ENCODE measurements at places on chromosomes 2 and 18. TPM values are rescaled to one million over a fixed set of nuclear protein-coding genes. Genes with fewer than 3 reads are reported as not detected.

Gene NAT8
- total RNA-seq = not detected

Gene MDH1B
- 4.5 TPM for total RNA-seq

Gene GREB1L
- 1.6 TPM for total RNA-seq

Gene IL36RN
- total RNA-seq = not detected

Gene ABCG8
- 0.41 TPM for total RNA-seq

Gene TMSB10
- 5,126 TPM for total RNA-seq

Gene SLC66A2
- 29.8 TPM for total RNA-seq

Gene SOS1
- total RNA-seq = 26.5 TPM

Gene TUBA3E
- not detected for total RNA-seq

Gene DTNA
- total RNA-seq = 46.5 TPM

Gene ERMN
- total RNA-seq = under 0.01 TPM

Gene PLCD4
- 1.2 TPM for total RNA-seq

Gene SETBP1
- 34.2 TPM for total RNA-seq

Gene DYNC2LI1
- total RNA-seq = 34.6 TPM

Gene SESTD1
- 70.9 TPM for total RNA-seq

Gene CYP1B1
- total RNA-seq = 7.3 TPM

Gene STAM2
- 63.6 TPM for total RNA-seq

Gene IL1R2
- total RNA-seq = not detected

Gene FN1
- total RNA-seq = 99.9 TPM

Gene IL36B
- not detected for total RNA-seq

Gene FBLN7
- total RNA-seq = 0.41 TPM

Gene KCNE4
- total RNA-seq = 2.4 TPM

Gene MRPL44
- 106 TPM for total RNA-seq

Gene CYTIP
- total RNA-seq = 2.9 TPM

Gene MROH2A
- not detected for total RNA-seq

Data from frontal cortex (tissue), 4 donors.